ENCODE measurements at places on chromosomes 4 and X. TPM values are rescaled to one million over a fixed set of nuclear protein-coding genes. Genes with fewer than 3 reads are reported as not detected.

Gene PTCHD1
- not detected for total RNA-seq

Gene USP17L30
- not detected for total RNA-seq

Gene USP17L26
- total RNA-seq = not detected

Gene PDLIM3
- 121 TPM for total RNA-seq

Gene HOPX
- 15.4 TPM for total RNA-seq

Gene DKC1
- 24.1 TPM for total RNA-seq

Gene TRIM60
- total RNA-seq = not detected

Gene ADAMTS3
- 1.1 TPM for total RNA-seq

Gene BEX5
- not detected for total RNA-seq

Gene C4orf50
- not detected for total RNA-seq

Gene TEX13B
- not detected for total RNA-seq

Gene NPY2R
- 3.9 TPM for total RNA-seq

Gene DMP1
- total RNA-seq = not detected

Gene CSN1S1
- total RNA-seq = not detected

Gene OTUD5
- total RNA-seq = 32.9 TPM

Gene ARX
- total RNA-seq = not detected

Gene MAGEA1
- total RNA-seq = not detected

Gene MAGEE2
- not detected for total RNA-seq

Gene ANXA3
- total RNA-seq = 20.6 TPM

Gene XPNPEP2
- 5.5 TPM for total RNA-seq

Gene MAOB
- not detected for total RNA-seq

Gene XG
- 1.8 TPM for total RNA-seq

Gene SAGE1
- total RNA-seq = not detected

Gene DMRTC1
- not detected for total RNA-seq

Gene UNC5C
- 4.3 TPM for total RNA-seq

Gene C4orf36
- total RNA-seq = not detected

Gene SMPX
- not detected for total RNA-seq

Gene SORCS2
- 0.16 TPM for total RNA-seq

Gene GALNTL6
- not detected for total RNA-seq

Gene DCLK2
- total RNA-seq = 1.8 TPM

Gene VSIG4
- total RNA-seq = not detected

Gene SOX3
- not detected for total RNA-seq

Gene HSFX3
- total RNA-seq = not detected

Gene CCDC160
- not detected for total RNA-seq

Gene CSAG2
- total RNA-seq = not detected

Gene TRIML2
- total RNA-seq = not detected

Gene TRIM2
- 18.0 TPM for total RNA-seq

Gene SSX2B
- not detected for total RNA-seq

Gene MTHFD2L
- total RNA-seq = 7.2 TPM

Gene UGT2B11
- total RNA-seq = not detected

Gene FBXW7
- 27.4 TPM for total RNA-seq

Gene TMPRSS11D
- not detected for total RNA-seq

Gene AR
- 1.6 TPM for total RNA-seq
